NCI-H82 (cell line): ENCODE measurements at places on chromosomes 3 and 15.

GRCh38 chr3:138356730-138357405 lies 8.5 kb downstream of the MRAS start:
- DNase-seq: no peak

DNA sequence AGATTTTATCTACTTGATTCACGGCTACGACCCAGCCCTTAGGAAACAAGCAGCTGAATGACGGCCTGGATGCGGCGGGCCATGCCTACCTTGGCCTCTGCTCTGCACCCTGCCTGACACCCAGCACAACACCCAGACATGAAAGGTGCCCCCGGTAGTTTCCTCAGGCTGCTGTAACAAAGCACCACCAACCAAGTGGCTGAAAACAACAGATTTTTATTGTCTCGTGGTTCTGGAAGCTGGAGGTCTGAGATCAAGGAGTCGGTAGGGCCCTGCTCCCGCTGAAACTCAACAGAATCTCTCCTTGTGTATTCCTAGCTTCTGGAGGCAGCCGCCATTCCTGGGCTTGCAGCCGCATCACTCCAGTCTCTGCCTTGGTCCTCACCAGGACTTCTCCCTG lies 111.7 kb downstream of the ADCY5 start:
- no peak for DNase-seq

DNA sequence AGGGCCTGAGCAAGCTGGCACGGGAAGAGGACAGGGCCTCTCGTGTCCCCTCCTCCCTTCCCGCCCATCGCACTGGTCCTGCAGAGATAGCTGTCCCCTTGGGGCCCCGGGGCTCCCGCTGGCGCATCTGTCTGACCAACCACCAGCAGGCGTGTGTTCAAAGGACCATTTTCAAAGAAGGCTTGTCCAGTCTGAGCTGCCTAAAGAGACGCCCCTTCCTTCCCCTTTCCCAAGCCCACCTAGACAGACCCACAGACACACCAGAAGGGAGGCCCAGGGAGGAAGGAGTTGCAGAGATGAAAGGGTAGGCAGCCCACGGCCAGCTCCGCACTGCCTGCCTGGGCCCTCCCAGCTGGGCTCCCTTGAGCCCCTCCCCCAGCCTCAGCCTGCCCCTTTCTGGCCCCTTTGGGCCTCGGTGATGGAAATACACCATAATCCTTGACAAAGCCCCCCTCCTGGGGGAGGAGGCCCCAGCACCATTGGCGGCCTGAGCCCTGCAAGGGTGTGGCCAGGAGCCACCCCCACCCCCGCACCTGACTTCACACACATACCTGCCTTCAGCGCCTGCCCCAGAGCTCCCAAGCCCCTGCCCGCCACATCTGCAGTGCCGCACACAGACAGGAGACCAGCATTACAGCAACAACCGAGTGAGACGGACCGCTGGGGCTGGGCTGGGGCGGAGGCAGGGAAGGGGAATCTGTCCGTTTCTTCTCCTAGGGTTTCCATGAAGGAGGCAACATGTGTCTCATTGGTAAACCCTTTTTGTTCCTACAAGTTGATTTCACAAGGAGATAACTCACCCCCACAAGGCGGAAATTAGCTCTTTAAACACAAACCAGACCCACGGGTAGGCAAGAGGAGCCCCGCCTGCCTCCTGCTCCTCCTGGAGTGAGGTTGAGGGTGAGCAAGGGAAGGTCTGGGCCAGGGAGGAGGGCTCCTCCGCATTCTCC lies at the start of gene STRA6:
TSS of gene STRA6 (minus strand) at position 336 of the 950 bp plus-strand sequence. CDS start 520 bp downstream, outside the sequence.
- peak; percentile 98 for DNase-seq

GRCh38 chr3:126531051-126531330 lies 7.0 kb downstream of the CHST13 start:
- DNase-seq: no peak

GRCh38 chr15:89085289-89085926 lies 2.8 kb upstream of the ABHD2 start:
- DNase-seq: no peak

DNA sequence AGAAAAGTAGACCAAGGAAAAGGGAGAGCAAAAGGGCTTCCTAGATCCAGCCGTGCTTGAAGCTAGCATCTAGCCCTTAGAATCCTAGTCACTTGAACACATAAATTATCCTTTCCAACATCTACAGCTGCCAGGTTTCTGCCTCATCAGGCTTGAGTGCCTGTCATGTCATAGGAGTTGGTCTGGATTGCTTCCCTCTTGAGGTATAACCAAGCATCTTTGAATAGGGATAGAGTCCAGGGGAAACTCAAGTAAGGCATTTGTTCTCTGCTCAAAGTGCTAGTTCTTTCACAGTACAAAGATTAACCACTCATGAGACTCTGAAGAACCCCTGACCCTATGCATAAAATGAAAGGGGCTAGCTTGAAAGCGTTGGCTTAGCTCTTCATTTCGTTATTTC lies 72.3 kb downstream of the SLCO3A1 start:
- no peak for DNase-seq

GRCh38 chr3:184656829-184657681 lies 54.8 kb downstream of the MAGEF1 start:
- DNase-seq: peak; percentile 48

- DNase-seq: no peak
Measured at GRCh38 chr3:139307072-139307491, 36.7 kb upstream of the MRPS22 start.

DNA sequence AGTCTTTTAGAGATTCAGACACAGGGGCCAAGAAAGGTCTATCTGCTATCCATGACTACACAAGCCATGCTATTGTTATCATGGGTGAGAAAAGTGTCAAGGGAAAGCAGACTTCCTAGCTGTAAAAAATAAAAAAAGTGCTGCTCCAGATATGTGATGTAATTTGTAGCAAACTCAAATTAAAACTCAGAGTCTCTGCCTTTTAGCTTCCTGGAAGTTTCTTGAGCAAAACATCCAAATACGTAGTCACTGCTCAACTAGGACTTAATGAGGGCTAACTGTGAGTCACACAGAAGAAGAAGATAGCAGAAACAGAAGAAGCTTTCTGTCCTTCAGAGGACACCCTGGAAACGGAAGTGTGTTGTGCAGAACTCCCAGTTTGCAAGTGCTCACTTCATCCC lies 393.4 kb upstream of the NR2F2 start:
- no peak for DNase-seq

DNA sequence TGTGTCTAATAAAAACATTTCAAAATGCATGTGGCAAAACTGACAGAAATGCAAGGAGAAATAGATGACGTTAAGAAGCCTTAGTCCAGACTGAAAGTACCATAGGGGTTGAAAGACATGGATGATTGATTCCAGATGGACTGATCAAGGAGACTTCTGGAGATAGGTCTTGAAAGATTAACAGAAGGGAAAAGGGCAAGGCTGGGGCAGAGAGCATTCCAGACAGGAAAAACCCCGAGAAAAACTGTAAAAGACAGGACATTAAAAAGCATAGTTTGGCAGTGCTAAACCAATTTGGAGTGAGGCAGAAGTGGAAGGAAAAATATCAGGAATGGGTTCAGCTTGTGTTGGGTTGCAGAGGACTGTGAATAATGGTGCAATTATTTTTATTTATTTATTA lies 375.2 kb upstream of the SGO1 start:
- peak; percentile 55 for DNase-seq

DNA sequence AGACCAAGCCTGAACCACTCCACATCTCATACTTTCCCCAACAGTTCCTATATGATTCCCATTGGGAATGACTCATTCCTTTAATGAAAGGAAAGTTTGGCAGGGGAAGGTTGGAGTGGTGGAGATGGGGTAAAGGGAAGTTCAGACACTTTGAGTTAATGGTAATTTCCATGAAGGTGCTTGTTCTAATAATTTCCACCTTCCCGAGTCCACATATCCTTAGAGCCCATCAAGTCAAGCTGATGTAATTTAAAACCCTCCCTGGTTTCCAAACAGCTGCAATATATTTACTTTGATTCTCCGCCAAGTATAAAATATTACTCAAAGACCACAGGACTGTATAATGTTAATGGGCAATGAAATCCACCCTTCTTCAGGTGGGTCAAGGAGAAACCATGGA lies 95.0 kb upstream of the GALNT15 start:
- no peak for DNase-seq

GRCh38 chr3:44960387-44961026 lies 15.5 kb downstream of the ZDHHC3 start:
- no peak for DNase-seq

- no peak for DNase-seq
Measured at GRCh38 chr3:62100282-62100989, 272.9 kb downstream of the FEZF2 start.

GRCh38 chr3:131427226-131427625 lies 45.7 kb downstream of the NUDT16 start:
- no peak for DNase-seq

- no peak for DNase-seq
Measured at GRCh38 chr3:151866711-151867410, 6.6 kb upstream of the SUCNR1 start.

- no peak for DNase-seq
Measured at GRCh38 chr15:24772266-24772665, 96.7 kb downstream of the NPAP1 start.

DNA sequence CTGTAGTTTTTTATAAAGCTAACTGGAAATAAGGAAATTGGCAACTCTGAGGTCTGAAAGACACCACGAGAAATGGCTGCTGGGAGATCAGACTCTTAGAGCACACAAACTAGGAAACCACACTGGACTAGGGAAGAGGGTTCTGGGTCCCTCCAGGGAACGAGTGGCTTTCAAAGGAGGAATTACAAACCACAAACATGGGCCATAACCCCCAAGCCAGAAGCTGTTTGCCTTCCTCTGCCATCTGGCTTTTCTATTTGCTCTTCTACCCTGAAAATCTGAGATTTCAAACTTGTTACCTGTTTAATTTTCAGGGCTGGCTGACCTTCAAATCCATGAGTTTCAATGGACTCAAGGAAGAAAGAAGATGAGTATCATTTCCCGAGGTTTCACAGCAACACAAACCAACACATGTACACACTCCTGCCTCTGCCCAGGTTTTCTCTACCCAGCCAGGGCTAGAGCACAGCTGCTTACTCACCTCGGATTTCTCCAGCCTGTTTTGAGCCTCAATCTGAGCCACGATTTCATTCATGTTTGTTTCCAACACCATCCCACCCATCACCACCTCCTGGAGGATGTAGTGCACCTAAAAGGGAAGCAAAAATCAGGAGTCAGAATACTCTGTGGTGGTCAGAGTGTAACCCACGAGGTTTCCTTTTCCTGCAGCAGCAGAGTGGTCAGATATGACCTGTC lies 22.6 kb upstream of the ANPEP start:
- no peak for DNase-seq

- no peak for DNase-seq
Measured at GRCh38 chr3:112096176-112096575, 10.0 kb downstream of the C3orf52 start.

- peak; percentile 59 for DNase-seq
Measured at GRCh38 chr15:96891046-96891445, 560.5 kb downstream of the NR2F2 start.

DNA sequence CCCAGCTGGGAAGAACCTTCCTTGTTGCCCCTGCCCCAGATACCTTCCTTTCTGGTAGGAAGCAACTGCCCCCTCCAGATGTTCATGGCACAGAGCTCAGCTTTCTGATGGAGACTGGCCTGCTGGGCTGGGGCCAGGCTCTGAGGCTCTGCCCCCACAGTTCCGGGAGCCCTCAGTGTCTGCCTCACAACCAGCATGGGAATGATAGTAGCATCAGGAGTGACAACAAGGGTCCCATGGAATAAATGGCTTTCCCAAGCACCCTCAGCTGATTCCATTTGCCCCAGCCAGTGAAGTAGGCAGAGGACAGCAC lies 65.6 kb upstream of the IQSEC1 start:
- no peak for DNase-seq
